Sigmoid colon (tissue), 7 donors: ENCODE measurements at places on chromosomes 6 and 20. TPM values are rescaled to one million over a fixed set of nuclear protein-coding genes. Genes with fewer than 3 reads are reported as not detected.

GRCh38 chr6:50180646-50181045 is 130.9 kb upstream of the DEFB112 start:
- H3K27ac ChIP-seq = no peak overlapping the region
- no peaks in the 10 kb centered on the region for H3K4me1 ChIP-seq
- H3K36me3 ChIP-seq = no peaks in the 10 kb centered on the region
- DNase-seq = no peak
- H3K4me3 ChIP-seq = no peak overlapping the region

GRCh38 chr6:11729076-11729475 is 49.5 kb downstream of the ADTRP start:
- DNase-seq = no peak
- H3K36me3 ChIP-seq = no peaks in the 10 kb centered on the region
- H3K4me3 ChIP-seq = no peak overlapping the region

DNA sequence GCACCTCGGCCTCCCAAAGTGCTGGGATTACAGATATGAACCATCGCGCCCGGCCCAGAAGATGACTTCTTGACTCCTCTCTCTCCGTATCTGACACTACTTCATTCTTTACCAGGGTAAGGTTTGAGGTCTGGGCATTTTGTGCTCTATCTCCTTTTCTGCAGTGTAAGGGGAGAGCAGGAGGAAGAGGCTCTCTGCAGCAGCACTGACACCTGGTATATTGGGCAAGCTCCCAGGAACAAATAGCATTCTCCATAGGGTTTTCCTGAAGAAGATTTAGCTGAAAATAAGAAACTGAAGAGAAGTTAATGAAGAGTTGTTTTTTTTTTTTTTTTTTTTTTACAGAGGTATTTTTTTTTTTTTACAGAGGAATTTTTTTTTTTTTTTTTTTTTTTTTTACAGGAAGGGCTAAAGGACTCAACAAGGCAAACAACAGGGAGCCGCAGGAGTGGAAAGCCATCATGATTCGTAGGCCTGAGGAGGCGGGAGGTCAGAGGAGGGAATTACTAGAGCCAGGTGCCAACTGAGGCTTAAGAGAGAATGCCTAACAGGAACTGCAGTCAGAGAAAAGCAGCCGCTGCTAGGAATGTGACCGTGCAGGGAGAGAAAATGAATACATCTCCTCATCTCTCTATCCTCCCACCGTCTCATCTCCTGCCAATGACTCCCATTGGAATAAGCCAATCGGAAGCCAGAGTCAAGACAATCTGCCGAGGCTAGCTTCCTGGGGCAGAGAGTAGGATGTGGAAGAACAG is 34.7 kb upstream of the ADGRF4 start:
- no peaks in the 10 kb centered on the region for H3K36me3 ChIP-seq
- no peaks in the 10 kb centered on the region for H3K4me1 ChIP-seq
- no peak for DNase-seq
- H3K27ac ChIP-seq = no peak overlapping the region

GRCh38 chr20:21874127-21874526 is 168.7 kb downstream of the PAX1 start:
- H3K27me3 ChIP-seq = no peaks in the 10 kb centered on the region
- H3K4me3 ChIP-seq = no peak overlapping the region
- no peaks in the 10 kb centered on the region for H3K4me1 ChIP-seq
- H3K27ac ChIP-seq = no peak overlapping the region
- no peak for DNase-seq

- peaks cover 5% of the 10 kb centered on the region for H3K27me3 ChIP-seq
- no peaks in the 10 kb centered on the region for H3K4me1 ChIP-seq
- no peaks in the 10 kb centered on the region for H3K36me3 ChIP-seq
- H3K27ac ChIP-seq = peak overlapping the region; percentile 29
- no peak for DNase-seq
Observed at GRCh38 chr20:36097337-36098151, 57.0 kb upstream of the EPB41L1 start.

DNA sequence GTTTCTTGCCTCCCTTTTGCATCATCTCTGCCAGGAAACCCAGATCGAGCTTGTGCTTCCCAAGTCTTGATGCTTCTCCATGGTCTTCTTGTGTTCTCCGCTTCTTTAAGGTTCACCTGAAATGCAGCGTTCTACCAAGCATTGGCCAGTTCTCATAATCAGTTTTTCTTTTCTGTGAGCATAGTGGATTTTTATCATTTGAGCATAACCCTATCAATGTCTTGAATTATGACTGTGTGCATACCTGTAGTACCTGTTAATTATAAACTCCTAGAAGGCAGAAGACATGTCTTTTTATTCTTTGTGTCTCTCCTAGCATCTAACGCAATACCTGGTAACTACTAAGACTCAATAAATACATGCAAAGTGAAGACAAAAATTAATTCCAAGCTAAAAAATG is 804.4 kb upstream of the FLRT3 start:
- no peak overlapping the region for H3K4me3 ChIP-seq
- no peaks in the 10 kb centered on the region for H3K36me3 ChIP-seq
- peaks cover 6% of the 10 kb centered on the region for H3K4me1 ChIP-seq
- DNase-seq = no peak
- no peak overlapping the region for H3K27ac ChIP-seq
- H3K27me3 ChIP-seq = no peaks in the 10 kb centered on the region

The HLA-C gene
- 349 TPM for total RNA-seq
